ENCODE measurements at places on chromosomes 6 and 20.

DNA sequence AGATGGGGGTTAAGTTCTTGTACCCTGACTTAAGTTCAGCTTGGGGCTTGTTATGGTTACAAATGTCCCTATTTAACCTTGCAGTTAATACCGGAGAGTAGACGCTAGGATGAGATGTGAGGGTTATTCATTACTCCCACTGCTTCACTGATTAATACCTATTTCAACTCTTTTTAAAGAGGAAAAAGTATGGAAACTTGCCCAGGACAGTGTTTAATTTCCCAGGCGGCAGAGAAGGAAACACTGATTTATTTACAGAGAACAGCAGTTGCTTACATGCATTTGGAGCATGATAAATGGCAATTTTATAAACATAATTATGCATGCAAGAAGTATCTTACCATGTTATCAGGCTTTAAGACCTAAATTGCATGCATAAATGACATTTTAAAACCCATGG lies 137.7 kb downstream of the RCAN2 start:
- DNase-seq = no peak

DNA sequence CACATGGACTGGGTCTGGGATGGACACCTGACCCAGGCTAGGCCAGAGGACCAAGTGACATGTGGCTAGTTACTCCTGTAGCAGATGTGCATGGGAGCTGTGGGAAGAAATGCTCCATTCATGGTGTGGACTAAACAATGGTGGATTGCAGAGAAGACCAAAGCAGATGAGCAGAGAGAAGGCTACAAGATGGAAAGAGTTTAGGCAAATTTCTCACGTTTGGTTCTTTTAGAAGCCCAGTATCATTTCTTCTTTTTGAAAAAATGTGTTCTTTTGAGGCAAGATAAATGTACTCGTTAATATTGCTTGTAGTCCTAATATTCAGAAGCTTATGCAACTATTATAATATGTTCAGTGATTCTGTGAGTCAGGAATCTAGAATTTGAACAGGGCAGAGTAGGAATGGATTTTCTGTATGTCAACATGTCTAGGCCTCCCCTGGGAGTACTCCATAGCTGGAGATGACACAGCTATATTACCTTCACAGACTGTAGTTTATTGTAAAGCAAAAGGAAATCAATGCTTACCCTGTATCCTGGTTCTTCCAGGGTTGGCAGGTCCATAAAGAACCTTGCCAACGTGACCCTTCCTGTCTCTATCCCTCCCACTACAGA lies 2.3 kb upstream of the BTN2A1 start:
- DNase-seq = no peak

DNA sequence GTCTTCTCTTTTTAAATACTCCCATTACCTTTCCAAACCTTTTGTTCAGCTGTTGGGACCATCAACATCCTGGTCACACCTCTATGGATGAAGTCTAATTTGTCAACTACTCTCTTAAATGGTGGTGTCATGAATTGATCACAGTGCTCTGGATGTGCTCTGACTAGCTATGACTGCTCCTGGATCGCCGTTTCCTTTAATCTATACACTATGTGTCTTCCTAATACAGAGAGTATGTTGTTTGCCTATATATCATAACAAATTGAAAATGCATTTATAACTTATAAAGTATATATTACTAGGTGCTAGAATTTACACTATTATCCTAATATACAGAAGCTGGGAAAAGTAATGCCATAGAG lies 357.5 kb downstream of the LAMA2 start:
- no peak for DNase-seq

GRCh38 chr6:153941768-153942167 lies 97.3 kb upstream of the OPRM1 start:
- no peak for DNase-seq

- DNase-seq = no peak
These were observed 12.0 kb downstream of the XRN2 start for GRCh38 chr20:21315138-21315537.

DNA sequence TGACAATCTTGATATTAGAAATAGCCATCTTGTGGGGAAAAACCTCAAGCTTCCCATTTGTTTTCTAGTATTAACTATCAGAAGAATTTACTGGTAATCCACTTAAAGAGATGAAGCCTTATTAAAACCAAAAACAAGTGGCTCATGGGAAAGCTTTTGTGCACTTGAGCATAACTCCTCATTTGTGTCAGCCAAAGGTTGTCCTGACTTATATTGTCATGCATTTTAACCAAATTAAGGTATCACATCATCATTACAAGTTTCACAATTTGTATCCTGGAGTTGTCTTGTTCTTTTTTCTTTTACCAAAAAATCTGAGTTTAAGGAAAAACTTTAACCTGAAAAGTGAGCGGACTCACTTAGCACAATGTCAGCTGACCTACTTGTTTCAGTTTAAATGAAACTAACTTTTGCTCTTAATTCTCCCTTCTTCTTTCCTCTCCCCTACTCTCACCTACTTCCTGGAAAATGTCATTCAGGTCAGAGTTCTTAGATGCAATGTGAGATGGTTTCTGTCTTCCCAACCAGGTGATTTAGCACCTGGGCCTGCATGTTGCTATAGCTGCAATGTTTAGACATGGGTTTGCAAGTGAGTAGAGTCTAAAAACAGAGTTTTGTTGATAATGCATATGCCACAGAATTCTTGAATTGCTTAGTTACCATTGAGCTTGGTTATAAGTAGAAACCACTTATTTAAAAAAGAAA lies 82.8 kb downstream of the TNFAIP3 start:
- no peak for DNase-seq

DNA sequence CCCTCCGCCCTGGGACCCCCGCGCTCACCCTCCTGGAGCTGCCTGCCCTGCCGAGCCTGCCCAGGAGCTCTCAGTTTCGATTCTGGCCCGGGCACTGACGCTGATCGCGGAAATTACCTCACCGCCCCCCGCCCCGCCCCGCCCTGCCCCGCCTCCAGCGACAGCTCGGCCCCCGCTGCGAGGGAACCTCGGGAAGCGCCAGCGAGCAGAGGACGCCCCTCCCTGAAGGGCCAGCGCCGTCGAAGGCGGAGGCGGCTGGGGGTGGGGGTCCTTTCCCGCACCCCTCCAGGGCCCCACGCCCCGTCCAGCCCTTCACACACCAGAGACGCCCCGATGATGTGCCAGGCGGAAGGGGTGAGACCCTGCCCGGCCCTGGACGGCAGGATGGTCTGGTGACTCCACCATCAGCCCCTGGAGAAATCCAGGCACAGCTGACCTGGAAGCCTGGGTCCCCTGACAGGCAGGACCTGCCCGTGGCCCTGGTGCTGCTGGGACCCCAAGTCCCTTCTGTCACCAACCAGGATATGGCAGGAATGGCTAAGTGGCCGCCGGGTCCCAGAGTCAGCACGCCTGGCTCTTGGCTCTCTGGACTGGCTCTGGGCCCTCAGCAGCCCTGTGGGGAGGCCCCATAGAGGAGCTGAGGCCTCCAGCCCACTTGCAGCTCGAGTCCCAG lies at the start of gene HELZ2:
HELZ2 (minus strand) TSS at position 84 of the 673 bp plus-strand sequence. CDS start 1,854 bp downstream, outside the sequence.
- no peak for DNase-seq

- no peak for DNase-seq
These were observed 419.1 kb downstream of the CDC5L start for GRCh38 chr6:44806656-44807055.

DNA sequence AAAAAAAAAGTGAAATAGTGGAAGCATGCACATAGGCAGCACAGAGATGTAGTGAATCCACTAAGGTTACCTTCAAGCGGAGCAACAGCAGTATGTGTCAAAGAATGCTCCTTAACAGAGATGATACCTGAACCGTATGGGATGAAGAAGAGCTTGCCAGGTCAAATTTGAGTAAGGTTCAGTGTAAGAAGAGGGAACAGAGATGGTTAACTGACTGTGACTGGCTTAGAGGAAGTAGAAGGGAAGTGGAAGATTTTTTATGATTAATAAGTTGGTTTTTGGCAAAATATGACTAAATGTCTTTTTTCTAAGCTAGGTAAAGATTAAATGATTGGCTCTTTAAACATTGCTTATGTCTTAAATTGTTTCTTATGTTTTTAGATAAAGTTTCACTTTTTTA lies 52.6 kb upstream of the C20orf144 start:
- no peak for DNase-seq

DNA sequence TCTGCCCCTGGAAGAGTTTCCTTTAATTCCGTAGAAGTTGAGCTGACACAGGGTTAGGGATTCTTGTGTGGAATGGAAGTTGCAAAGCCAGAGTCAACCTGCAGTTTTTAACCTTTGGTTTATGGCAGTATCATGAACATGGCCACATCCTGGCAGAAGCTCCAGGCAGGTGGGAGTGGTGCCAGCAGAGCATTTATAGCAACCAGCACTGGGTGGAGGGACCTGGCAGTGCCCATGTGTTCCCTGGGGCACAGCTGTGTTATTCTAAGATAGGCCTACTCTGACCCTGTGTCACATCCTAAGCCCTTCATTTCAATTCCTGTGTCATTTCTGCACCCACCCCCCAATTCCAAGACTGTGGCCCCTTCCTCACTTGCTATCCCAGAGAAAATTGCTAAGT lies 26.1 kb upstream of the ZNF831 start:
- DNase-seq = no peak

DNA sequence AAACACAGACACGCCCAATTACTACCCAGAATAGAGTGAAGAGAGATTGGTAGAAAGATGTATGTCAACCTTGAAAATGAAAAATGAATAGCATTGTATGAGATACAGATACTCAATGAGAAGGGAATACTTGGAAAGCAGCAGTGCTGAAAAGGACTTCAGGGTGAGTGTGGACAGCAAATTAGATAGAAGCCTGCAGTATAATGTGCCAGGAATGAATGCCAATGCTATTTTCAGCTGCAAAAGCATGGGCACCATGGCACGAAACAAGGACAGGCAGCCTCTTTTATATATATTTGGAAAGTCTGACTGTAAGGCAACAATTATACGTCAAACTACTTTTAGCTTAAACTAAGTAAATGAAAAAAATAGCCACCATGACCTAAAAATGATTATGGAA lies 118.2 kb downstream of the PTCHD4 start:
- no peak for DNase-seq

- DNase-seq = no peak
These were observed 2.7 kb upstream of the LY6G5C start for GRCh38 chr6:31683591-31683990.

DNA sequence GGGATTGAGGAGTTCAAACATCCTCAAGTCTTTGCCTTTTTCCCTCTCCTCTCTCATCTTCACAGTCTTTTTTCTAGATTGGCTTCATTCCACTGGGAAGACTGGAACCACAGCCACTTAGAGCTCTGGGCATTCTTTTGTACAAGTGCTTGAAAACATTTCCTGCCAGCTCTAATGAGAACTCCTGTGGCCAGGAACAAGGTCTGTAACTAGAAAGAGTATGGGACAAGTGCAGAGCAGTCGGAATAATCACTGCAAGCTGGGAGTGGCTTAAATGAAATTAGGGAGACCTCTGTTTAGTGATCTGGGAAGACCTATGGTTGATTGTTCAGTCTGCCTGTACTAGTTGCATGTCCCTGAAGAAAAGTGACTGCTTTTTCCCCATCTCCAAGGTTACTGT lies 41.0 kb upstream of the SMIM8 start:
- DNase-seq = no peak

GRCh38 chr6:105402090-105402938 lies 568 bp downstream of the PREP start:
- DNase-seq = no peak

DNA sequence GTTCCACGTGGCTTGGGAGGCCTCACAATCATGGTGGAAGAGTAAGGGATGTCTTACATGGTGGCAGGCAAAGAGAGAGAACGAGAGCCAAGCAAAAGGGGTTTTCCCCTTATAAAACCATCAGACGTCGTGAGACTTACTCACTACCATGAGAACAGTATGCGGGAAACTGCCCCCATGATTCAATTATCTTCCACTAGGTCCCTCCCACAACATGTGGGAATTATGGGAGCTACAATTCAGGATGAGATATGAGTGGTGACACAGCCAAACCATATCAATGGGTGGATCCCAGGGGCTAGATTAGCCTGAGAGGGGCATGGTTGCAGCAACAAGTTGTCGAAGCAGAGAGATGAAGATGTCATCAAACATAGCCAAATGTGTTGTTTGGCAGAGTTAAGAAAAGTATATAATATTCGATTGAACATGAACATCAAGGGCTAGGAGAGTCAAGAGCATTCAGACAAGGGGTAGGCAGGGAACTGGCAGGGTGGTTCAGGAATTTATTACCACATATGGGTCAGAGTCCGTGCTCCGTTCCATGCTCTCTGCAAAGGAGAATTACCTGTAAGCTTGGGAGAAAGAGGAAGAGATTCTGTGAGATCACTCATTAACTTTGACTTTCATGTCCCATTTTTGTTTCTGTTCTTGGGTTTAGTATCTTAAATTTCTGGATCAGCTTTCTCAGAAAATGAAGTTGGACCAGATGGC lies 98.8 kb downstream of the CCDC170 start:
- no peak for DNase-seq

GRCh38 chr6:144065213-144065660 lies 30.1 kb downstream of the SF3B5 start:
- peak; percentile 11 for DNase-seq

- DNase-seq = no peak
These were observed 15.6 kb upstream of the SHLD1 start for GRCh38 chr20:5734602-5735001.
